Stimulated activated CD8-positive, alpha-beta memory T cell treated with anti-CD3 and anti-CD28 coated beads, Interleukin-2, amount 100 ng/mL, for 1 hour (primary cell): ENCODE measurements at places on chromosomes 5 and 9.

DNA sequence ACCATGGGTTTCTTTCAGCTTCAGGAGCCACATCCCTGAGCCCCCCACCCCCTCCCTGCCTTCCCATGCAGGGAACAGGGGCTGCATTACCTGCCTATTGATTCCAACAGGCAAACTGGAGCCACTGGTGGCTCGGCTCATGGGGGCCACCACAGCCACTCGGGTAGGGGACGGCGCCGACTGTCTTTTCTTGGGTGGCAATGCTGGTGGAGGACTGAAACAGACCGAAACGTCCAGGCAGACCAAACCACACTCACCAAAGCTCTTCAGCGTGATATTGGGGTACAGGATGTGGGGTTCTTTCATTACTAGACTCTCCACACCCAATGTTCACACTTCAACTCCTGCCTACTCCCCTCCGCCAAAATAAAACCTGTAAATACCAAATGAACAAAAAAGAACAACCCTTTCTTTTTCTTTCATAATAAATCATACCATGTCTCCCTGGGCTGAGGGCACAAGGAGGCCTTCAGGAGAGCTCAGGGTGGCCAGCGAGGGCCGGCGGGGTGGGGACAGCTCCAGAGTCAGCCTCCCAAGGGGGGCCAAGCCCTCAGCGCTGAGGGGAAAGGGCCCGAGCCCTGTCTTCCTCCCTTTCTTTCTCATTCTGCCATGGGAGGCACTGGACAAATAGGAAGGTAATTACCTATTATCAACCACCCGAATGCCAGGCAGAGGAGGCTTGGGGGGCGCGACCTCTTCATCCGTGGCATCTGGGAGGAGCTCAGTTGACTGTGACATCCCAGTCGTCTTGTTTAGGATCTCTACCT, 83.3 kb downstream of the PRRT1B start:
- DNase-seq, result no peak

DNA sequence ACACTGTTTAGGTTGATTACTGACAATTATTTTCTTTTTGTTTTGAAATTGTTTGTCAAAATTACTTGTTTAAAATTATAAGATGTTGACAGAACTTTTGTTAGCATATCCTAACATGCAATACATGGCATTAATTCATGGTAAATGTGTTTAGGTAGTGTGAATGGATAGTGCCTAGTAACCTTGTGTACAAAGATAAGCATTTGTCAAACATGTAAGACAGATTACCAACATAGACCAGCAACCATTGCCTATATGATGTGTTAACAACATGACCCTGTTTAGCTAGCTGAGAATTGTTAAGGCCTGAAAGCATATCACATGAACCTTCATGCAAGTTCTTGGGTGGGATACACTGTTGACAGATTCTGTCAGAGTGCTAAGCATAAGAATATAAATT, 13.4 kb downstream of the MAN2A1 start:
- DNase-seq, result no peak

- no peak for DNase-seq
Observed at GRCh38 chr9:6230037-6230780, 14.6 kb downstream of the IL33 start.

- DNase-seq, result no peak
Observed at GRCh38 chr9:97545486-97545885, 44.0 kb downstream of the TMOD1 start.

DNA sequence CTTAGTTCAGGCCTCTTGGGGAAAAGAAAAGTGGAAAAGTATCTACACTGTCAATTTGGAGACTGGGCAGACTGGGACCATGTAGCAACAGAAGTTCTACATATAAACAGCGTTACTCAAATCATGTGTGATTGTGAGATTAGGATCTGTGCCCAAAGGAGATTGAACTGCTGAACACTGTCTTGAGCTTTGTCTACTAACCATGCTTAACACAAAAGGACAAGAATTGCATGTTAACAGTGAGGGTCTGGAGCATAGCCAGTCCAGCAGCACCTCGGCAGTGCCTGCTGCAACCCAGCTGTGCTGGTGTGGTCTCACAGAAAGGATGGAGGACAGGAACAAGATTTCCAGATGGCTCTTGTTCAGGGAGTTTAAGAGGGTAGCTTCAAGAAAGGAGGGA, 5.7 kb downstream of the PAM start:
- no peak for DNase-seq

DNA sequence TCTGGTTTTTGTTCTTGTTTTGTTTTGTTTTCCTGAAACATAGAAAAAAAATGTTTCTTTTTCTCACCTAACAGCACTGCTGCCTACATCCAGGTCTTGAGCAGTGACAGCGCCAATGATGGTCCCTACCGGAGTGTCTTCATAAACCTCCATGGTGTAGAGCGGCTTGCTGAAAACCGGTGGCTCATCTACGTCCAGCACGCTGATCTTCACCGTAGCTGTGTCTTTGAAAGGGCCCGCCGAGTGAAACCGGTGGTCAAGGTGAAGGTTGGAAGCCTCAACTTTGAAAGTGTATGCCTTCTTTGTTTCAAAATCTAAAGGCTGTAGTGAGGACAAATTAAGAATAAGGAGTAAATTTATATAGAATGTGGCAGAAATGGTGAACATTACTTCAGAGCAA, 1051.0 kb downstream of the CDH12 start:
- DNase-seq, result no peak

DNA sequence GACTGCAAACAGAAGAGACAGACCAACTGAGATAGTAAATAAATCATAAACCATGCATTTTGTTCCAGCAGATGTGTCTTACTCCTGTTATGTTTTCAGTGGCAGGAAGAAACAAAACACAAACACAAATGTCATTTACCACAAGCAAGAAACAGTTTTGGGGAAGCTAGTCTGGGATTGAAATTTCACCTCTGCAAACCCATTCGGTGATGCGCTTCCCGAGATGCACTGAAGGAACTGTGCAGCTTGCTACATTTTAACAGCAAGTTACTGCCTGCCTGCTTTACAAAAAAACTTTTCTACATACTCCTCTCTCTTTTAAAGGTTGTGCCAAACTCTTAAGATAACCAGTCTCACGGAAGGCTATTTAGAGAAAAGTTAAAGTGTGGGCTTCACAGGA, 3.2 kb downstream of the MACROH2A1 start:
- DNase-seq, result no peak

- no peak for DNase-seq
Observed at GRCh38 chr5:172453206-172453985, 929 bp downstream of the SH3PXD2B start.

DNA sequence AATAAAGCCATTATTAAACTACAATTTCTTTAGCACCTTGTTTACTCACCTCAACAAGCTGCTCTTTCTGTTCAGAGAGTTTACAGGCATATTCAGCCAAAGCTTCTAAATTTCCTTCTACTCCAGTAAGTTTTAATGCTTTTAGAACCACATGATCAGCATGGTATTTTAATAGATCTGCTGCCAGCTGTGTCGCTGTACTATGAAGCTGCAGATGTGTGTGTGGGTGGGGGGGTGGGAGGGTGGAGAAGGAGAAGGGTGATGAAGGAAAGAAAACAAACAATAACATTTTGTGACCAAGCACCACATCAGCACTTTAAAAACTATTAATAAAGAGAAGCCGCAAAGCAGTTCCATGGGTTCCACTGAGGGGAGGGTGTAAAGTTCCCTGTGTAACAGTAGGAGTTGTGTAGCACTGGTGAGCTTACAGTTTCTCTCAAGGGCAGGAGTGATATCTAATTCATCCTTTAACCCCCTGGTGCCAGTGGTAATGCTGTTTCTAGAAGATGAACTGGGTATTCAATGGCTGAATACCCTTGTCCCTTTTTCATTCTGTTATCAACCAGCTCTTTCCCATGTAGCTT, 38.5 kb downstream of the ABITRAM start:
- no peak for DNase-seq

DNA sequence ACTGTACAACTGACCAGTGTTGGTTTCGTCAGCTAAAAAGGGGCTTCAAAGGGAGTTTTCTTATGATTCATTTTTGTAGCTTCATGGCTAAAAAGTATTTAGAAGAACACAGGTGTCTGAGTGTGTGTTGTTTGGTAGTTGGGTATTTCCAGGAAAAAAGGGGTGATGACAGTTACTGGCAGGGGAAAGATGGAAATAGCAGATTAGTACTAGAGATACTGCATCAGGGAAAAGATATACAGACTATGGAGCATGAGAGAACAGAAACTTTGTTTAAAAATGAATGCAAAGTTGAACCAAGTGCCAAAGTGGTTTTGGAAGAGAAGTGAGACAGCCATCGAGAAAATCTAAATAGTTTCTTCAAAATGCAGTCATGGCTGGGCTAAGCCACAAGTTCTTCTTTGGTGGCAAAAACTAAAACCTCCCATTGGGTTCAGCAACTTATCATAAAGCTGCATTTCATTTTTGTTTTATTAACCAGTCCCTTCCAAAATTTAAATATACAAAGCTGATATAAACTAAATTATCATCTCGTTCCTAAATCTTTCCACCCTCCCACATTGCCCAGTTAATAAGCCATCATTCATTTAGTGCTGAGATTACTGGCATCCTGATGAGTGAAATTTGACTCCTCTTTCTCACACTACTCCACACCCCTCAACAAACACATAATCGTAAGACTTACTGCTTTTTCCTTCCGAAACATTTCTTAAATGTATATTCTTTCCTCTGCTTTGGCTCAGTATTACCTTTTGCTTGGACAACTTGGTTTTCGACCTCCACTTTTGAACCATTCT, 33.5 kb downstream of the ELL2 start:
- DNase-seq, result no peak

GRCh38 chr5:142118155-142118686, 9.6 kb downstream of the NDFIP1 start:
- DNase-seq, result no peak

DNA sequence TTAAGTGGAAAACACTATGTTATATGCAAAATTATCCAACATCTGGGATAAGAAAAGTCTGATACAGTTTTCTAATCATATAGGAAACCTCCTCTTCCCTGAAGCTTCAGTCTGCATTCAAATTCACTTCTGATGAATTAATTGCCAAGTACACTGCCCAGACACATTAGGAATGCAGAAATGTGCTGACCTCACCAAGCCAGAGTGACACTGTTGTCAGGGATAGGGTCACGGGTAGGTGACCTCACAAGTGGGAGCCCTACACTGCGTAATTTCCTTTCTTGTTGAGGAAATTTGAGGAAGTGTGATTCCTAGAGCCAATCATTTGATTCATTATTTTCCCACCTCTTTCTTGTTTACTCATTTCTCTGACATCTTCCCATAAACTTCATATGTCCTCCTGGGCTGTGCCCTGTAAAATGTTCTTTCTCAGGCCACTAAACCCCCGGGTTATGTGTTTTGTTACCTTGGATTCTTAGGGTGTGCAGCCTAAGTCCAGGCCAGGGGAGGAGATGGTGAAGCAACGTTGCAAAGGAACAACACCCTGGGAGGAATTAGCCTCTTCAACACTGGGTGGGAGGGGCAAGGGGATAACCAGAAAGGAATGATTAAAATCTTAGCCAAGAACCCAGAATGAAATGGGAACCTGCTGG, 411.9 kb downstream of the MTRR start:
- no peak for DNase-seq

GRCh38 chr5:133639850-133640528, 27.6 kb upstream of the FSTL4 start:
- no peak for DNase-seq

- DNase-seq, result no peak
Observed at GRCh38 chr5:61617995-61618525, 286.0 kb downstream of the ZSWIM6 start.

DNA sequence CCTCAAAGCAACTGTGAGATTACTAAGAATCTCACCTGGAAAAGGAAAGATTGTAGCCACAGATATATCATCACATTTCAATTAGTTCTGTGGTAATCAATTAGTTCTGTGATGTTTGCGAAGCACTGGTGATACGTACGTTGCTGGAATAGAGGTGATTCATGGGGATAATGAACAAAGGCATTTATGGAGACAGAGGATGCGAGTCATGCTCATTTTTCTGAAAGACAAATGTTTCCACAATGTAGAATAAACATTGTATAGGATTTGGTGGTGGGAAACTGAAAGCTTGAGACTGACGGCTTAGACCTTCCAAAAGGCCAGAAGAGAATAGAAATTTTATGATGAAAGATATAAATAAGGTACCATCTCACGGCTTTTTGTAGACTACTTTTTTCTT, 507.3 kb upstream of the TYRP1 start:
- DNase-seq, result no peak

DNA sequence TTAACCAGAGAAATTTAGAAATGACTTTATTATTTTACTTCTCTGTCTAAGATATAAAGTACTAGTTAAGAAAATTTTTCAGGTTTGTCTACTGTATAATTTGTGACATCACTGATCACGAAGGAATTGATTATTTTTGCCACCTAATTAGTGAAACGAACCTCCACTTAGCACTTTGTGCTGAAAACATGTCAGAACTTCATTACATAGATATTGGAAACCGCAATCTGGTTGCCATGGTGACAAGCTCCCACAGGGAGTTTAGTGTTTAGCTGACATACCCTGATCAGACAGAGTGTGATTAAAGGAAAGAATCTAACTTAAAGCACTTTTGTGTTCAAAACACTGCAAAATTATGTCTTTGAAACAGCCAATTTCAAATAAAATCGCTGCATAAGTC, 668.4 kb upstream of the CCNG1 start:
- no peak for DNase-seq

DNA sequence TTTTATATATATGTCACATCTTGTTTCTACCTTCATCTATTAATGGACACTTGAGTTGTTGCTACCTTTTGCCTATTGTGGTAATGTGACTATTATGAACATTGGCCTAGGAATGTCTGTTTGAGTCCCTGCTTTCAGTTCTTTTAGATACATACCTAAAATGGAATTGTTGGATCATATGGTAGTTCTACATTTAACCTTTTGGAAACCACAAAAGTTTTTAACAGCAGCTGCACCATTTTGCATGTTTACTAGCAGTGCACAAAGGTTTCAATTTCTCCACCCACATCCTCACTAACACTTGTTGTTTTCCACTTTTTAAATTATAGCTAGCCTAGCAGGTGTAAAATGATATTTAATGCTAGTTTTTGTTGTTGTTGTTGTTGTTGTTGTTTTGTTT, 88.4 kb downstream of the GALNT10 start:
- DNase-seq, result no peak

DNA sequence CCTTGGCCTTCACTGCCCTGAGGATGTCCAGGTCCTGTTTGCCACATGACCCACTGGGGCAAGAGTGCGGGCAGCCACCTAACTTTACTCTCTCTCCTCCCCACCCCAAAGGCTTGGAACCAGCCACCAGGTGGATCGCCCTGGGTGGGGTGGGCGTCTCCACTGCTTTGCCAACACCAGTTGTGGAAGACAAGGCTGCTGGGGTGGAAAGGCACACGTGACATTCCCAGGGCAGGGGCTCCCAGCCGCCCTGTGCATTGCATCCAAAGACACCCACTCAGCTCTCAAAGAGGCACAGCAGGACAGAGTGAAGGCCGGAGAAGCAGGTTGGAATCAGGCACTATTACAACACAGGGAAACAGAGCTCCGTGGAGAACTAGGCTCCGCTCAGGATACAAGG, 162.2 kb downstream of the OLFM1 start:
- DNase-seq, result no peak

- no peak for DNase-seq
Observed at GRCh38 chr5:79694652-79695051, 5.0 kb downstream of the CMYA5 start.

GRCh38 chr9:71355884-71356283, 234.5 kb upstream of the TRPM3 start:
- DNase-seq, result no peak
